ENCODE measurements at places on chromosomes 12 and 14. TPM values are rescaled to one million over a fixed set of nuclear protein-coding genes. Genes with fewer than 3 reads are reported as not detected.

- no peaks in the 10 kb centered on the region for H3K36me3 ChIP-seq
- no peak for DNase-seq
- H3K27ac ChIP-seq = no peak overlapping the region
- no peak overlapping the region for H3K4me3 ChIP-seq
- no peaks in the 10 kb centered on the region for H3K4me1 ChIP-seq
Observed at GRCh38 chr12:74586251-74586650, 48.6 kb downstream of the ATXN7L3B start.

DNA sequence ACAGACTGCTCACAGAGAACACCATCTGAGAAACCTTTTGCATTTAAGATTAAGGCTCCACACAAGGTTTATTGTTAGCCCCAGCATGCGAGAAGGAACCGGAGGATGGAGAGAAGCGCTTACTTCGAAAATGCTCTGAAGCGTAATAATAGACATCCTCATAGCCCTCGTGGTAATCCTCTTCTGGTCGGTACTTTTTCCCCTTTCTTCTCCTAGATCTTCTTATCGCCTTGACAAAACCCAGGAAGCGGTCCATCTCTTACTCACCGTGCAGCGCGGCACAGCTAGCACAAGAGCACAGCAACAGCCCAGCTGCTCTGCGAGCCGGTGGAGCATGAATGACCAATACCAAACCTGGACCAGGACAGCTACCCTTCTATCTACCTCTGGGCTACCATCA is 125.1 kb upstream of the GRIP1 start:
- no peak for DNase-seq
- no peak overlapping the region for H3K4me3 ChIP-seq
- H3K4me1 ChIP-seq = no peaks in the 10 kb centered on the region
- H3K27me3 ChIP-seq = no peaks in the 10 kb centered on the region

- no peaks in the 10 kb centered on the region for H3K4me1 ChIP-seq
- H3K27me3 ChIP-seq = no peaks in the 10 kb centered on the region
- DNase-seq = no peak
- H3K4me3 ChIP-seq = no peak overlapping the region
- H3K27ac ChIP-seq = no peak overlapping the region
Observed at GRCh38 chr14:44830371-44830770, 131.4 kb downstream of the KLHL28 start.

- no peak overlapping the region for H3K4me3 ChIP-seq
- no peaks in the 10 kb centered on the region for H3K36me3 ChIP-seq
- no peaks in the 10 kb centered on the region for H3K27me3 ChIP-seq
- H3K4me1 ChIP-seq = no peaks in the 10 kb centered on the region
- DNase-seq = no peak
Observed at GRCh38 chr12:16241346-16241745, 36.1 kb downstream of the SLC15A5 start.

DNA sequence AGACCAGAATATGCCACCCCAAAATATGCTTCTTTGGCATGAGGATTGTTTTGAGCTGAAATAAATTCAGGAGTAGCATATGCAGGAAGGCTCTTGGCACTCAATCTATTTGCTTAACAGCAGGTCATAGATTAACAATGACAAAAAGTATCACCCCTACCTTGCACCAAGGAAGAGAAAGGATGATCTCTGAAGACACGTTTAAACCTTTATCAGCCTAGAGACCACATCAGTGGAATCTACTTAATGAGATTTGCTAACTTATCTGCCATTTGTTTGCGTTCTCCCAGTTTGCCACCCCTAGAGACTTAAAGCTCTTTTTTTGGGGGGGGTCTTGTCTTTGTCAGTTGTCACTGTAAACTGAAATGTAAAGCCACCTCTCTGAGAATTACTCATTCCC is 1278.7 kb upstream of the USP15 start:
- no peaks in the 10 kb centered on the region for H3K4me1 ChIP-seq
- H3K27me3 ChIP-seq = no peaks in the 10 kb centered on the region
- no peak for DNase-seq
- H3K27ac ChIP-seq = no peak overlapping the region
- no peaks in the 10 kb centered on the region for H3K36me3 ChIP-seq

Gene SMCO2
- polyA plus RNA-seq = not detected

Gene FOXN4
- not detected for polyA plus RNA-seq

DNA sequence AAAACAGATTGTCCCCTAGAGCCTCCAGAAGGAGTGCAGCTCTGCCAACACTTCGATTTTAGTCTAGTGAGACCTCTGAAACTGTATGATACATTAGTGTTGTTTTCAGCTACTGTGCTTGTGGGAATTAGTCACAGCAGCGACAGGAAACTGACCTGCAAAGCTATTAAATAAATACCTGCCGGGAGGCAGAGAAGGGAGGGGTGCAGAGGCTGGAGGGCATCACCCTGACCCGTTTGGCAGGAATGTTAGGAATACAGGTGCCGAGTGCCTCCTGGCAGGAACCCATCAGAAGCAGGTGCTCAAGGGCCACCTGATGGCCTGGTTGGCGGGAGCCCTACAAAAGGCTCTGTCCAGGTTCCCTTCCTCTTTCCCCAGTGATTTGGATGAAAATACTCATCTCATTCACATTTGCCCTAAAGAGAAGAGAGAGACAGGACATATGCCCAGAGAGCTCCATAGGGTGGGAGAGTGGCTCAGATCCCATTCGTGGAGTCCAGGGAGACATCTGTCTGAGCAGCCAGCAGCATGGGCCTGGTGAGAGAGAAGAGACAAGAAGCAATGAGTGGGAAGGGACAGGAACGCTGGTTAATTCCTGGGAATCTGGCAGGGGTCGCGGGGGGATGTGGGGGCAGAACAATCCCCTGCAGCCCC is 44.6 kb downstream of the C14orf132 start:
- H3K27me3 ChIP-seq = no peaks in the 10 kb centered on the region
- H3K4me3 ChIP-seq = no peak overlapping the region
- H3K4me1 ChIP-seq = no peaks in the 10 kb centered on the region
- H3K27ac ChIP-seq = no peak overlapping the region

- H3K27me3 ChIP-seq = no peaks in the 10 kb centered on the region
- no peak overlapping the region for H3K27ac ChIP-seq
- H3K4me3 ChIP-seq = no peak overlapping the region
- no peaks in the 10 kb centered on the region for H3K36me3 ChIP-seq
- H3K4me1 ChIP-seq = no peaks in the 10 kb centered on the region
Observed at GRCh38 chr14:34067587-34067986, 116.7 kb upstream of the EGLN3 start.

GRCh38 chr12:7175493-7175892 is 14.0 kb upstream of the PEX5 start:
- H3K4me1 ChIP-seq = no peaks in the 10 kb centered on the region
- no peak overlapping the region for H3K4me3 ChIP-seq
- no peak for DNase-seq
- no peaks in the 10 kb centered on the region for H3K36me3 ChIP-seq

DNA sequence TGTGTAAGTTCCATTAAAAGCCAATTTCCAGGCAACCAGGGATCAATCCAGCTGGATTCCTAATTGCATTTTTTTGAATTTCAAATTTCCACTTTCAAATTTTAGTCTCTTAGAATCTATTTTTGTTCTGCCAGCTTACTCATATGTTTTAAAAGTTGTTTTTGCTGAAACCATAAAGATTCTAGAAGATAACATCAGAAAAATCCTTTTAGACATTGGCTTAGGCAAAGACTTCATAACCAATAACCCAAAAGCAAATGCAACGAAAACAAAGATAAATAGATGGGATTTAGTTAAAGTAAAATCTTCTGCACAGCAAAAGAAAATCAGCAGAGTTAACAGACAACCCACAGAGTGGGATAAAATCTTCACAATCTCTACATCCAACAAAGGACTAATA is 253.3 kb downstream of the AEBP2 start:
- DNase-seq = no peak
- no peaks in the 10 kb centered on the region for H3K27me3 ChIP-seq
- H3K27ac ChIP-seq = no peak overlapping the region
- no peak overlapping the region for H3K4me3 ChIP-seq

DNA sequence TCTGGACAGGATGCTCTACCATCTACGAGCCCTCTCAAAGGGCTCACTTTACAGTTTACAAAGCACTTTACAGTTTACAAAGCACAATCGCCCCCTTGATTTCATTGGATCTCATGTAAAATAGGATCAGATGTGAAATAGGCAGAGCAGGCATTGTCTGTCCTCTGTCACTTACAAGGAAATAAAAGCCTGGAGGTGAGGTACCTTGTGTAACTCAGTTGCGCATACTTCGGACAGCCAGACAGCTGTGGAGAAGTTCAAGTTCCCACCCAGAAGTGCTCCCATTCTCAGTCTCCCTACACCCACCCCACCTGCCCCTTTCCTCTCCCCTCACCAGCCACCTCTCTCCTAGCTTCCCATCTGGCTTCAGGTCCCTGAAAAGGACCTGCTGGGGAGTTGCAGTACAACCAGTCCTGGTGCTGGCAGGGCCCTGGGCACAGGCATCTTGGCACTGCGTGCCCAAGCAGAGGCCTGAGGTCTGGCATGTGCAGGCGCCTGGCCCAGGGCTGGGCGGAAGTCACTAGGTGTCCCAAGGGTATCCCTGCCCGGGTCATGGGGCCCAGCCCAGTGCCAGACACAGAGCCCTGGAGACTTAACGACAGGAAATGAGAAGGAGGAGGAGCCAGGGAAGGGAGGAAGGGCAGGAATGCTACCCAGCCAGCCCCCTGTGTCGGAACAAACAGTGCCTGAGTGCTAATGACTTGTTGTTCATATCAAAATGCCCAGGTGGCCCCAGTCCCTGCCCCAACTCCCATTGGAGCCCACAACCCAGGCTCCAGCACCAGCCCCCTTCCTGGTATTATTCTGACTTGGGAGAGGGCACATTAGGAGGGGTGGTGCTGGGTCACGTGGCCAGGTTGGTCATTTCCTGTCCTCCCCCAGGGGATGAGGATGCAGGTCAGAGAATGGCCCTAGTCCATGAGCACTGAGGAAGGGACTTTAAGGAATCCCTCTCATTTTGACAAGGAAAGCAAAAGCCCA is 5.4 kb downstream of the RAPGEF3 start:
- no peak for DNase-seq
- no peak overlapping the region for H3K27ac ChIP-seq
- no peaks in the 10 kb centered on the region for H3K27me3 ChIP-seq

Gene BCL11B
- not detected for polyA plus RNA-seq

- H3K27ac ChIP-seq = no peak overlapping the region
- H3K36me3 ChIP-seq = no peaks in the 10 kb centered on the region
- DNase-seq = no peak
- H3K4me1 ChIP-seq = no peaks in the 10 kb centered on the region
- H3K27me3 ChIP-seq = no peaks in the 10 kb centered on the region
- no peak overlapping the region for H3K4me3 ChIP-seq
Observed at GRCh38 chr12:10967409-10967808, 19.3 kb downstream of the TAS2R50 start.
